HFFc6 (cell line): ENCODE measurements at places on chromosomes 7 and 10. TPM values are rescaled to one million over a fixed set of nuclear protein-coding genes. Genes with fewer than 3 reads are reported as not detected.

GRCh38 chr10:95208702-95209391, 14.8 kb downstream of the ACSM6 start:
- DNase-seq, result no peak

GRCh38 chr10:87651801-87652200, 7.9 kb upstream of the PAPSS2 start:
- no peak for DNase-seq

DNA sequence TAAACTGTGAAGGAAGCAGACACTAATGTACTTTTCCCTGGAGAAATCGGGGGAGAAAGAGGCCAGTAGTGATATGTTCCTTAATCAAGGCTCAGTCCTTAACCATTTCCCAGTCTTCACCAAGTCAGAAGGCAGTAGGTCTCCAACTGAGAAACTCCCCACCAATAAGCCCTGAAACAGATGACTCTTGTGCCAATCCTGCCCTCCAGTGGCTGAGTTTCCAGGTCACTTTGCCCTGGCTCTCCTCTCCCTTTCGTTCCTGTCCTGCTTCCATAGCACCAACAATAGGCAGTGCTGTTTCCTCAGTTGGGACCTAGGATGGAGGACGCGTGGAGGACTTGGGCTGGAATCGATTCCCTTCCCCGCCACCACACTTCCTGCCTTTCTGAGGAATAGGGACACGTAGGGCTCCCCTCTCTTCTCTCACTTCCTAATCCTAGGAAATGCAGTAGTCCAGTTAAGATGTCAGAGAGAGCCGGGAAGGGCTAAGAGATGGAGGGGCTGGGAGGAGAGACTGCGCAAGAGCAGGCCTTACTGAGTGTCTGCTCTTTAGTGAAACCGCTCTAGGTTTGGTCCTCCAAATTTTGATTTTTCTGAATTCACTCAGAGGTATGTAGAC, 23.4 kb downstream of the ATOH7 start:
- no peak for DNase-seq

BTRC gene
- 23.2 and 27.9 TPM in 2 replicates for total RNA-seq

MCM10 gene
- total RNA-seq, result 8.2 to 13.8 TPM (median 13.8 TPM) in 3 replicates

GFRA1 gene
- total RNA-seq, result 6.8 to 19.4 TPM (median 12.0 TPM) in 3 replicates
